NCI-H446 (cell line): ENCODE measurements at places on chromosomes 7 and 10.

DNA sequence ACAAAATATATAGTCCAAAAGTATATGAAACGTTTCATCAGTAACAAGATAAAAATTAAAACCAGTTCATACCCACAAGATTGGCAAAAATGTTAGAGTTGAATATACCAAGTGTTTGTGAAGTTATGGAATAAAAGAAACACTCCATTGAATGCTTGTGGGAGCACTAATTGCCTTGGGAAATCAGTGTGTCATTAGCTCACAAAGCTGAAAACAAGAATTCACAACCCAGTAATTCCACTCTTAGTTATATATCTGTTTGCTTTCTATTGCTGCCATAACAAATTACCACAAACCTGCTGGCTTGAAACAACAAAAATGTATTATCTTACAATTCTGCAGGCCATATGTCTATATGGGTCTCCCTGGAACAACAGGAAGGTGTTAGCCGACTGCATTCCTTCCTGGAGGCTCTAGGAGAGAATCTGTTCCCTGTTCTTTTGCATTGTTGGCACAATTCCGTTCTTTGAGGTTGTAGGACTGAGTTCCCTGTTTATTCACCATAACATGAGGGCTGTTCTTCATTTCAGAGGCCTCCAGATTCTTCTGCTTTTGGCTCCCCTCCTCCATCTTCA, 45.7 kb downstream of the SEM1 start:
- DNase-seq = no peak

DNA sequence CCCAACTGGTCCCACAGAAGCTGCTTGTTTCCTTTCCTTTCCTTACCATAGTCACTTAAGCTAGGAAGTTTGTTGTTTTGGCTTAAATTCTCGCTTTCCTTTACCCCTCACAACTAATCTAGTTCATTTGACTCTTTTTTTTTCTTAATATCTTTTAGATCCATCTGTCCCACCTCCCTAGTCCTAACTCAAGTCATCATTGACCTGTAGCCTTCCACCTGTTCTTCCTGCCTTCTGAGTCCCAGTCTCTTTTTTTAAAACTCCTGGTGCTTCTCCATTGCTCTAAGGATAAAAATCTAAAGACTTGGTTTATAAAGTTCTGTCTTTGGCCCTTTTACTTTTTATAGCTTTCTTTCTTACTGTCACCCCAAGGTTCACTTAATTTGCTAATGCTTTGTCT, 47.6 kb downstream of the RALA start:
- no peak for DNase-seq

DNA sequence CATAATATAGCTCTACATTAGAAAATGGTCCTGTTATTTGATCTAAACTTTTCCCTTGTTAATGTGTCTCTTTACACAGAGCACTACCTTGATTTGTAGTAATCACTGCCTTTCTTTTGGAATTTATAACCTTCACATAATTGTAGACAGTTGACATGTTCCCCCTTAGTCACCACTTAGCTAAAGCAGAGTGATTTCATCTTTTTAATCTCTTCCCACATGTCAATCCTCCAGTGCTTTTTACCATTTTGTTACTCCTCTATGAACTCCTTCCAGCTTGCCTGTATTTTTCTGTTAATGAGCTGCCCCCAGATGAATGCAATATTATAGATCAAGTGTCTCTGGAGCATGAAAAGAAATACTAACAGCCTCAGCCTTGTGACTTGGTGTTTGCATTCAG, 2.6 kb upstream of the PPP1R3A start:
- no peak for DNase-seq

DNA sequence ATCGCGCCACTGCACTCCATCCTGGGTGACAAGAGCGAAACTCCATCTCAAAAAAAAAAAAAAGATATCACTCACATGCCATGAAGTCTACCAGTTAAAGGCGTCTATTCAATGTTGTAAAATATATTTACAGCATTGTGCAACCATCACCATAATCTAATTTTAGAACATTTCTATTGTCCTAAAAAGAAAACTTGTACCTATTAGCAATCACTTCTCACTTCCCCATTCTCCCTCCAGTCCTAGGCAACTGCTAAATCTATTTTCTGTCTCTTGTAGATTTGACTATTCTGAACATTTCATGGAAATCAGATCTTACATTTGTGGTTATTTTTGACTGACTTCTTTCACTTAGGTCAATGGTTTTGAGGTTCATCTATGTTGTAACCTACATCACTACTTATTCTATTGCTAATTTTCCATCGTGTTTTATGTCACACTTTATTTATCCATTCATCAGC, 25.2 kb upstream of the OTUD1 start:
- no peak for DNase-seq

- no peak for DNase-seq
These were observed 21.7 kb upstream of the PRSS58 start for GRCh38 chr7:142279601-142280000.

DNA sequence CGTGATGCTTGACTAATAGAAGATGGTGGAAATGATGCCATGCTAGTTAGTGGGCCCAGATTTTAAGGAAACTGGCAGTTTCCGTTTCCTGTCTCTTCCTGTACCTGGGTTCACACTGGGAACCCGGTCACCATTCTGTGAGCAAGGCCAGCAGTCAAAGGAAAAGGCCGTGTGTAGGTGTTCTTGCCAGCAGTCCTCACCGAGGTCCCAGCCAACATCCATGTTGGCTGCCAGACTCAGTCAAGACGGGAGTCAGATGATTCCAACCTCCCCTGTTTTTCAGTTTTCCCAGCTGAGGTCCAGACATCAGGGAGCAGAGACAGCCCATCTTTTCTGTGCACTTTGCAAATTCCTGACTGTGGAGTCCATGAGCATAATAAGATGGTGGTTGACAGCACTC, 15.2 kb upstream of the PILRB start:
- DNase-seq = no peak

DNA sequence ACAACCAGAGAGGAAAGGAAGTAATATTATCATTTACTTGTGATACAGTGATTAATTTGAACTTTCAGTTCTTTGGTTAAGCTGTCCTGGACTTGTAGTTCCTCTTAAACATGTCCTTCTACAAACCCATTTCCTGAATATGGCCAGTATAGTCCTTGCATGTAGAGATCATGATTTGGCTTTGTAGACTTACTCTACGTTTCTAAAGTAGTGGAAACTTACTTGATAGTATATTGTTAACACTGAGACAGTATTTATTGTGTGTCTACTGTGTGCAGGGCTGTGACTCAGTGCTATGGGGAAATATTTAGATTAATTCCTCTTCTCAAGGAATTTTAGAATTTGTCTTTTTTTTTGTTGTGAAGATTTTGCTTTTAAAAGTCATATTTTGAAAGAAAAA, 109.5 kb downstream of the NRF1 start:
- DNase-seq = no peak

GRCh38 chr10:5071411-5072198, 22.6 kb upstream of the AKR1C3 start:
- DNase-seq = peak; percentile 15

DNA sequence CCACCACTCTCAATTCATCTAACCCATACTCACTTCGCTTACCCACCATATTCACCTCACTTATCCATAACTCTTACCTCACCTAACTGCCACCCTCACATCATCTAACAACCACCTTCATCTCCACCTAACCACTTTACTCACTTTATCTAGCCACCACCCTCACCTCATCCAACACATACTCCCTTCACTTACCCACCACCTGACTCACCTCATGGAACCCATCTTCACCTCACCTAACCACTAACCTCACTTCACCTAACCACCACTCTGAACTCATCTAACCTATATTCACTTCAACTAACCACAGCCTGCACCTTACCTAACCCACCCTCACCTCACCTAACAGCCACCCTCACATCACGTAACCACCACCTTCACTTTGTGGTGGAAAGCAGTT, 84.2 kb downstream of the VIPR2 start:
- DNase-seq = no peak

DNA sequence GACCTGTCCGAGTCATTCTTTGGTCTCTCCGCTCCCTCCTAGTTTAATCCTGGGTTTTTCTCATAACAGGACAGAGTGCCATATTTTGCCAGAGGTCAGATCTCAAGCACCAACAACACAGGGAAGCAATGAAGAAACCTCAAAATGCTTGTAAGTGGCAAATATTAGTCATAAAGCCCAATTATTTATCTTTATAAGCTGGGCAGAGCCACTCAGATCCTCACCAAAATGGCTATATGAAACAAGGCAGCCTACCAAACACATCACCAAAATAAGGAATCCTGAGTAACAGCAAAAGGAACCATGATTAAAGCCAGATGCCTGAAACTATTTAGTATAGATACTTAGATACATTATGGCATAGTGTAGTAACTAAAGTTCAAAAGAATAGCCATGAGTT, 4.7 kb downstream of the ECD start:
- no peak for DNase-seq

GRCh38 chr10:117365612-117366011, 9.6 kb downstream of the PDZD8 start:
- no peak for DNase-seq

DNA sequence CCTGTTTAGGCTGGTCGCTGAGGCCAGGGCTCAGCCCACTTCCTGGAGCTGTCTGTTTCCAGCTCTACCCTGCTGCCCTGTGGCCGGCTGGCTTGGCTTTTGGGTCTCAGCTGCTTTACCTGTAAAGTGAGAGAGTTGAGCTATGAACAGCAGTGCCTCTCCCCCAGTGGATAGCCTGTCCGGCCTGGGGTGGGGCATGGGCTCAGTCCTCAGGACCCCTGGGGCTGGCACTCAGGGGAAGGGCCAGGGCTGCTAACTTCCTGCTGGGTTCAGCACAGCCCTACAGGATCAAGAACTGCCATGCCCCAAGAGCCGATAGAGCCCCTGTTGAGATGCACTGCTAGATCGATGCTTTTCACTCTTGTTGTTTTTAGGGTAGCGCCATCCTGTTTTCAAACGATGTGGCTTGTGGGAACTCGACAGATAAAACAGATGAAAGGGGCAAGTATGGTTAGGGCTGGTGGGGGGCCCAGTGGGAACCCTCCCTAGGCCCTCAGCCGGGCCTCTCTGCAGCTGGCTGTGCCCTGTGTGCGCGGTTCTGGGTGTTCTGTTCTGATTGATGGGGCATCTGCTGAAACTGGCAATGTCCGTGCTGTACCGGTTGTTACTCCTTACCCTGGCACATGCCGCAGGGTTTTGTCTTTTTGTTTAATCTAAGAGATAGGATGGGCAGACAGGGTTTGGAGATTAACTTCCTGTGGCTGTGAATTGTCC, 10.0 kb upstream of the SFRP5 start:
- DNase-seq = no peak

DNA sequence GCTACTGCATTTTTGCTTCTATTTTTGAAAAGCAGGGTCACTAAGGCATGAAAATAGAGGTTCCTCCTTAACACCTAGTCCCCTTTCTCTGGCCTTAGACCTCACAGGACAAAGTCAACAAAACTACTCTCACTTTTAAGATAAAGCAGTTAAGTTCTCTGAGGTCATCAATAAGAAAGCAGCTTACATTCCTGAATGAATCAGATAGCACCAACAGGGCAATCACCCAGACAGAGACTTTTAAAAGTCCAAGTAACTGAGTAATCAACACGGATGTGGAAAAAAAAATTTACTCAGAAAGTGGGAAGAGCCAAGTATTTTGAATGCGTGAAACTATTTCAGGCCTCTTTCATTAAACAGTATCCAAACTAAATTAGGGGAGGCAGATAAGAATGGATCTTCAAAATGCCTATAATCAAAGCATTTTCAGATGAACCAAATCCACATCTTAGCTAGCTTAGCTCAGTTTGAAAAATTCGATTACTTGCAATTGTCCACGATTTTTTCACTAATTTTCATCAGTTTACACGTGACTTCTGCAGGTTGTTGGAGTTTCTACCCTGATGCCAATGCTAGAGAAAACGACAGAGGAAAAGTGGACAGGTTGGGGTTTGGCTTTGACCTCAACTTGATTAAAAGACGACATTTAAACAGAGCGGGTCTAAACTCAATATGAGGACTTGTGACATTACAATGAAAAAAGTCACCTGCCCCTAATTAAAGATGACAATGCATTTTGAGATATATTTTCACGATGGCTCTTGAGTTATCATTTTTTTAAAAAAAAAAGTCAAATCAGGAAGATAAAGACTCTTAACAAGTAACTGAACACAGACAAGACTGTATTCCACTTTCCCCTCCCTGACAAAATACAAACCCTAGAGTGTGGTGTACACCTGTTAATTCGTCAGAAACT, 1.6 kb downstream of the BEND7 start:
- no peak for DNase-seq

- no peak for DNase-seq
These were observed 196.5 kb upstream of the DGKB start for GRCh38 chr7:15099074-15099473.

DNA sequence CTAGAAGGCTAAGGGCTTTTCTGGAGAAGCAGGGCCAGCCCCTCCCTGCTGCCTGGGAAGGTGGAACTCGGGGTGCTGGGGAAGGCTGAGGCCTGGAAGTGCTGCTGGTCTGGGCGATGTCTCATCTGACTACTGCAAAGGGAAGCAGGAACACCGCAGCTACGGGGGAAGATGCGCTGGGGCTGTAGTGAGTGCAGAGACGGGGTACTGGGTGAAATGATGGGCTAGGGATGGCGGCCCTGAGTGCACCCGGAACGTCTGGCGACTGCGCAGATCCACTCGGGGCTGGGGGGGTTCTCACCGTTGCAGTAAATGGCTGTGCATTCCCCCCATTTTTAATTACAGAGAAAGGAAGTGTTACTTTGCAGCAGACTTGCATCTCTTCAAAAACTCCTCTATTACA, 195.4 kb upstream of the ADARB2 start:
- no peak for DNase-seq

- no peak for DNase-seq
These were observed 85.1 kb downstream of the CARD11 start for GRCh38 chr7:2958416-2959102.

DNA sequence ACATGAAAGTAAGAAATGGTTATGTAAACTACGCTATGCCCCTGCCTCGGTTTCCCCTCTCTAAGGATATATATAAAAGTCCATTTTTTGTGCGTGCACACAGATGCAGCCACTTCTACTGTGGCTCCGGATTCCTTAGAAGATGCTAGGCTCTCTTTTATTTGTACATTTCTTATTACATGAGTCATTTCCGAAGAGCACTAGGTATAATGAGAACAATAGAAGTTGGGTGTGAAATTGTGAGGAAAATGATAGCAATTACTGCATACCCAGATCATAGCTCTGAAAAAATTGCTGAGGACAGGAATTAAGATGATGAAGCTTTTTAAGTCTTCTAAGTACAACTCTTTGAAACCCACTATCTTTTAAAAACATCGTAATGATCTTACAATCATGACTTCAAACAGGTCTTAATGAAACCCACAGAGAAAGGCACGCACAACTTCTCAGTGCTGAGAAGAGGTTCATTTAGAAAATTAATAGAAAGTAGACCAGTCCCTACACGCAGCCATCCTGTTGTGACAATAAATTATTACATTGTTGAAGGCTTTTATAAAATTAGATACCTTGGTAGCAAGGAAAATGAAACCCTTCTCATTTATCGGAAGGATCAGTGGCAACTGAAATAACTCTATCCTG, 96.2 kb upstream of the FGFR2 start:
- DNase-seq = no peak

- no peak for DNase-seq
These were observed 321.0 kb downstream of the WDR37 start for GRCh38 chr10:1377231-1377630.

GRCh38 chr10:43234471-43235041, 32.3 kb downstream of the RASGEF1A start:
- no peak for DNase-seq

GRCh38 chr7:26858735-26859134, 5.7 kb downstream of the SKAP2 start:
- no peak for DNase-seq

- DNase-seq = no peak
These were observed 33.4 kb downstream of the ZC3HAV1 start for GRCh38 chr7:139075871-139076686.
